ENCODE measurements at places on chromosomes 16 and 17.

GRCh38 chr16:88978608-88979346, 1.8 kb upstream of the CBFA2T3 start:
- no peak for DNase-seq

DNA sequence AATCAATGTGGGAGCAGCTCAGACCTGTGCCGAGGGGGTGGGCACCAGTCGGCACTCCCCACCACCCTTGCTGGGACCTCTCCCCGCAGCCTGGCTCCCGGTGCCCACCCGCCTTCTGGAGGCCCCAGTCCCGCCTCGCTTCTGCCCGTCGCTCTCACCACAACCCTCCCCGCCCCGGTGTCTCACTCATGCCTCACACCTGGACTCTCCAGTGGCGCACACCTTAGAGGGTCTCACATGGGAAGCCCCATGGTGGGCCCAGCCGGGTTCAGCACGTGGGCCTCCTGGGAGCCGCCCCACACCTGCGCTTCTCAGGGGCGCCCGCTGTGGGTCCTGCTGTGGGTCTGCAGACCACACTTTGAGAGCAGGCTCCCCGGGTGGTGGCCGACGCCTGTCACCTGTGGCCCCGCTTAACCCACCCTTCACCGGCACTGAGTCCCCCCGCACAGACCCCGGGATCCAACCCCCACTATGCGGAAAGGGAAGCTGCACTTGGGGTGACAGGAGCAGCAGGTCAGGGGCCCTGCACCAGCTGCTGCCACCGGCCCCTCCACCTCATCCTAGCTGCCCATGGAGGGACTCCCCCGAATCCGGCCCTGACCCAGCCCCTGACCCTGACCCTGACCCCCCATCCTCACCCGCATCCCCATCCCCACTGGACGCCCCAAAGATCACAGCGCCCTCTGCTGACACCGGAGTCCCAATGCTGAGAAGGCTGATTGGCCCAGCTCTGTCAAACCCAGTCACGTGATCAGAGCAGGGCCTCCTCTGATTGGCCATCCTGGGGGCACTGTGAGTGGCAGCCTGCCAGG, 27.4 kb upstream of the SLC38A10 start:
- peak; percentile 82 for DNase-seq

DNA sequence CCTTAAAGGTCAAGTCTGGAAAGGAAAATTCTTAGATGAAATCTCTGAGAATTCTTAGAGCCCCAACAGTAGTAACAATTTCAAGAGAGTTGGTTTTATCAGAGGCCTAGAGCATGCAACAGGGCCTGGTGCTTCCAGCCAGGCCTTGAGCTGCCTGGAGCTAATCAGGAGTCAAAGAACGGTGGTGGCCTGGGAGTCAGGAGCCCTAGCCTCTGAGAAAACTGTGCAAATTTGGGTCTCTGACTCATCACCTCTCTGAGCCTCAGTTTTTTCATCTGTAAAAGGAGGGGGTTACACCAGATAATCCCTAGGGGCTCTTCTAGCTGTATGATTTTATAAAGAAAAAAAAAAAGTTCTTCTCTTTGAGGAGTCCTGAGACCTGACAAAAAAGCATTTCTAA, 227.3 kb upstream of the RPL38 start:
- DNase-seq, result no peak

DNA sequence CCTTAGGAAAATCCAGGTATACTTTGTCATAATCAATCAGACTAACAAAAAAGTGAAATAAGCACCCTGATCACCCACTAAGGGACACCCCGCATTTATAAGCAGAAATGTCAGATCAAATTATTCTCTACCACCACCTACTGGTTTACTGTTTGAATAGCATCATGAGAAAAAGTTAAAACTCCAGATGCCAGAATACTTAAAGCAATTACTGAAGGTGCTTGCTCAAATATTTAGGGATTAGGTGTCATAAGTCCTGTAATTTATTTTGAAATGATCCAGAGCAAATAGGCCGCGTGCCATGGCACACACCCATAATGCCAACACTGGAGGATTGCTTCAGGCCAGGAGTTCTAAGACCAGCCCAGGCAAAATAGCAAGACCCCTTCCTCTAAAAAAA, 2.3 kb downstream of the TOP2A start:
- DNase-seq, result no peak

DNA sequence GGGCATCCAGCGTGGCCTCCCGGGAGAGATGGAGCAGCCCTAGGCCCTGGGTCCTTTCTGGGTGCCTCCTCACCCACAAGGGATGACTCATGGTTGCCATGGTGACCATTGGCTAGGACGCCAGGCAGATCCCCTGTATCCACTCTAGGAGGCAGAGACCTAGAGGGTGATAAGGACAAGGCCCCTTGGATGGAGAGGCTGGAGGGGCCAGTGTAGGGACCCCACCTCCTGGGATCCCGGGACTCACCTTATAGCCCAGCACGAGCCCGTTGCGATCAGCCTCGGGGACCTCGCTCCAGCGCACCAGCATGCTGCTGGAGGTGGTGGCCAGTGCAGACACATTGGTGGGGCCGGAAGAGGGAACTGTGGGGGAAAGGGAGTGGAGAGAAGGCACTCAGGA, 82.2 kb upstream of the CDC42EP4 start:
- DNase-seq, result no peak

DNA sequence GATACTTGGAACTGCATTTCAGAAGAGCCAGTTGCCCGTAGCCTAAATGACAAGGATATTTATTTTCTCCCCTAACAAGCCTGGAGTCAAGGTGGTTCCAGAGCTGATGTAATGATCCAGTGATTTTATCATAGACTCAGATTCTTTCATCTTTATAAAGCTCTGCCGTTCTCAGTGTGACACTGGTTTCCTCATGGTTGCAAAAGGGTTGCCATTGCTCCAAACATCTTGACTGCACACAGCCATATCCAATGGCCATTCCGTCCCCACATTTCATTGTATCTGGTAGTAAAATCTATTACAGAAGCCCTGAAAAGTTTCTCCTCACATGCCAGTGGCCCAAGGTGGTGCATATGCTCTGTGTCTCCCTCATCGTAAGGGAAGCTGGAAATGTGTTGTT, 63.1 kb upstream of the SDK2 start:
- no peak for DNase-seq

- DNase-seq, result no peak
Measured at GRCh38 chr16:51133688-51134087, 17.4 kb downstream of the SALL1 start.

- peak; percentile 45 for DNase-seq
Measured at GRCh38 chr16:49608098-49608497, 234.5 kb downstream of the C16orf78 start.

- no peak for DNase-seq
Measured at GRCh38 chr17:50934672-50935220, 68.6 kb upstream of the TOB1 start.

Data from HEK293T (cell line).